ENCODE measurements at places on chromosomes 7 and 10. TPM values are rescaled to one million over a fixed set of nuclear protein-coding genes. Genes with fewer than 3 reads are reported as not detected.

GRCh38 chr10:3786295-3787015, 1.4 kb upstream of the KLF6 start:
- DNase-seq: peak; percentile 84

EMX2 gene
- total RNA-seq: not detected

- no peak for DNase-seq
These were observed 12.9 kb upstream of the ABCA13 start for GRCh38 chr7:48158404-48158803.

KLHL7 gene
- total RNA-seq: 8.6 TPM

DNA sequence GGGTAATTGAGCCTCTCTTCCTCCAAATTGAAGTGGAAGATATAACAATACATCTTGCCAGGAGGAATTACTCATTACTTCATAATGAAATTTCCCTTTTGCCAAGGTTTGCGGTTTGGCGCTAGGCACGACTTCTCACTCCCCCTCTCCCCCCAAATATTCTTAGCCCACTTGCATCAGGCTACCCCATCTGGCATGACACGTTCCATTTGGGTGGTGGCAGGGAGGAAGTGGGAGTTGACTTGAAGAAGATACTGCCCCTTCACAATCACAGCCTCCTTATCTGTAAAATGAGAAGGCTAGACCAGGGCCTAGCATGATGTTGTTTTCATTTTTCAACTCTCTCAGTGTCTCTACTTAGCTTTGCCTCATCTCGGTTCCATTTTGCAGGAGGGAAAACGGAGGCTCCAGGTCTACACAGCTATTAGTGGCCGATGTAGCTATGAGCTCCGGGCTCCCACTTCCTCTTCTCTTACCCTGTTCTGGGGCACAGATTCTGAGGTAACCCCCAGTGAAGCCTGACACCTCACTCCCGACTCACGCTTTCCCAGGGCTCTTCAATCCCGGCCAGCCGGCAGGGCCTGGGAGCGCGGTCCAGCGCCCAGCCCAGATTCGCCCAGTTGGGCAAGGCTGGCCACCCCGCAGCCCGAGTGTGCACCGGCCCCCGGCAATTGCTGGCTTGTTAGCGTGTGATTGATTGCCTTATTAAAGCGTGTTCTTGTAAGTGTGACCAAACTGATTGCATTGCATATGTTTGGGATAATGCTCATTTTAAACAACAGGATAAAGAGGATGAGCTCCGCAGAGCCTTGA, 6.5 kb downstream of the EVX1 start:
- DNase-seq: no peak

GRCh38 chr7:157061979-157062378, 51.5 kb upstream of the MNX1 start:
- DNase-seq: no peak

OR2A12 gene
- not detected for total RNA-seq

- DNase-seq: no peak
These were observed at the start of gene SUN1 for GRCh38 chr7:832167-832967. TSS of gene SUN1 (plus strand) at chr7:832476. CDS start at chr7:832525, 49 bp downstream.

DNA sequence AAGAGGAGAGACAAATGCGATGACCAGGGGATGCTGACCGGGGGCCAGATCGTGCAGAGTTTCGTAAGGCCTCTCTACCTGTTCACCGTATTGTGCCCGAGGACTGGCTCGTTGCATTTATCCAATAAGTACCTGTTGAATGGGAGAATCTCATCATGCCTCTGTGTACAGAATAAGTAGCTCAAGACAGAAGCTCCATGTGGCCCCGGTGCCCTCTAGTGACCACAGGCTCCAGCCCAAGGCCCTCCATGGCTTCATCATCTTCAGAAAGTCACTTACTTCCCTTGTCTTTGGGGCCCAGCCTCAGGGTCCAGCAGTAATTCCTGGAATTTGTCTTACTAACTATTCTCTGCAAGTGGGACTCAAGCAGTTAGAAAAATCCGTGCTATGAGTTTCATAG, 151.0 kb downstream of the CHN2 start:
- DNase-seq: peak; percentile 51

GRCh38 chr7:136956232-136956631, 87.8 kb downstream of the CHRM2 start:
- no peak for DNase-seq

DNA sequence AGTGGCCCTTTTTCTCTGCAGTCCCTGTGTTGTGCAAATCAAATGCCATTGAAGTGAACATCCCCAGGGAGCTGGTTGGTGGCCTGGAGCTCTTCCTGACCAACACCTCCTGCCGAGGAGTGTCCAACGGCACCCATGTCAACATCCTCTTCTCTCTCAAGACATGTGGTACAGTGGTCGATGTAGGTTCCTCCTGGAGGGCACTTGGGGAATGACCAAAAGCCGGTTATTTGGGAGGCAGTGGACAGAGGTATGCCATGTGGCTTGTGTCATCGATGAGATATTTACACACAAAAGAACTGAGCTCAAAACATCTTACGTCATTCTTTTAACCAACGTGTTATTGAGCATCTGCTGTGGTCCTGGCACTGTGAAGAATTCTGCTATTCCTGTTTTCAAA, 19.7 kb downstream of the OIT3 start:
- no peak for DNase-seq
